ENCODE measurements at places on chromosomes 2 and 18.

- DNase-seq = no peak
Observed at GRCh38 chr2:14358339-14358738, 274.2 kb upstream of the LRATD1 start.

- no peak for DNase-seq
Observed at GRCh38 chr2:170829036-170829435, 12.3 kb downstream of the GAD1 start.

- DNase-seq = no peak
Observed at GRCh38 chr2:11830708-11831301, 84.4 kb downstream of the LPIN1 start.

DNA sequence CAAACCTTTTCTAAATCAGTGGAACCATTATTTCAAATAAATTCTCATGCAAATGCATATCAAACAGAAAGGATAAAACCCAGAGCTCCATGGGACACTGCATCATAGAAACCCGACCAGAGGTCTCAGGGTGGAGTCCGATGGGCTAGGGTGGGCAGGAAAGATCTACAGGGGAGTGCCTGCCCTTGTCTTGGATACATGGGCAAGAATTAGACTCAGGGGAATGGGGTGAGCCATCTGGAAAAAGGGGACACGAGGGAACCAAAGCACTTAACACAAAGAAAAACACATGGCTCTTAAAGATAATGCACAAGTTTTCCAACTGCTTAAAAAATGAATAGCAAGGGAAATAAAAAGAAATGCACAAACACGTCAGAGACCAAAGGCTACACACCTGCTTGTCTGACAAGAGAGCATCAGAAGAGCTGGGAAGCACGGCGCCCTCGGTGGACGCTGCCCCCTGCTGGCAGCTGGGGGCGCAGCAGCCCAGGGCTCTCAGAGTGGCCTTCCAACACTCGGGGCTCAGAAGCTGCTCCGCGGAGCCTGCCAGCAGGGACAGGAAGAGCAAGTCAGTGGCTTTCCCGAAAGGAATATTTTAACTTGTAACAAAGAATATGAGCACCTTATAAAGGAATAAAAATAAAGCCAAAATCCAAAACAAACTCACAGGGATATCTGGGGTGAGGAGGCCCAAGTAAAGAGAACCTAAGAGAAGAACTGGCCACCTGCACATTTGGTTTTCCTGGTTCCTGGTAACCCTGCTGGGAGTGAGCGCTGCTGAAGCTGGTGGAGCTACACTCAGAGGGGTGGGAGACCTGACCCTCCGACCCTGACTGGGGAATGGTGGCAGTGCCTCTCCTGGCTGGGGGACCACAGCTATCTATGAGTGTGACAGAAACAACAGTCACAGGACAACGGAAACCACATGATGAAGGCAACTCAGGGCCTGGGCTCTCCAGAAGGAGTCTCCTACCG is 54.5 kb downstream of the SIGLEC15 start:
- peak; percentile 92 for DNase-seq

GRCh38 chr2:168685600-168686451 is 116.6 kb upstream of the NOSTRIN start:
- DNase-seq = no peak

DNA sequence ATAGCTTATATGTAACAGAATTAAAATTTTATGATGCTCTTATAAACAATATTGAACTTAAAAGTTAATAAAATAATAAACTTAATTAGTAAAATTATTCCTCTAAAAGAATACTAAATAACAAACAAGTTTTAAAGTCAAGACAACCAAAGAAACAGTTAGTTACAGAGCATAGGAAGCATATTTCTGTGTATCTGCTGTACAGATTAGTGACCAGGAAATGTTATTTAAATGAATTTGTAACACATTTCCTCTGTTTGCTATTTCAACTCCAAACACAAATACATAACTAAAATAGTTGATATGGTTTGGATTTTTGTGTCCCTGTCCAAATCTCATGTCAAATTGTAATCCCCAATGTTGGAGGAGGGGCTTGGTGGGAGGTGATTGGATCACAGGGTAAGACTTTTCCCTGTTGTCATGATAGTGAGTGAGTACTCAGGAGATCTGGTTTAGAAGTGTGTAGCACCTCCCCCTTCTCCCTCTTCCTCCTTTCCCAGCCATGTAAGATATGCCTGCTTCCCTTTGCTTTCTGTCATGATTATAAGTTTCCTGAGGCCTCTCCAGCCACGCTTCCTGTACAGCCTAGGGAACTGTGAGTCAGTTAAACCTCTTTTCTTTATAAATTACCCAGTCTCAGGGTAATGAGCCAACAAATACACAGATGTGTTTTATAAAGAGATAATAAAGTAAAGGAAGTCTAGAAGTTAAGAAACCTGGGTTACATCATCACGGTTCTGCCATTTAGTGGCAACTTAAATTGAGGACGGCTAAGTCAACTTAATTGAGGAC is 51.8 kb downstream of the ROCK2 start:
- no peak for DNase-seq

- DNase-seq = no peak
Observed at GRCh38 chr2:119659601-119660342, 19.2 kb upstream of the TMEM177 start.

DNA sequence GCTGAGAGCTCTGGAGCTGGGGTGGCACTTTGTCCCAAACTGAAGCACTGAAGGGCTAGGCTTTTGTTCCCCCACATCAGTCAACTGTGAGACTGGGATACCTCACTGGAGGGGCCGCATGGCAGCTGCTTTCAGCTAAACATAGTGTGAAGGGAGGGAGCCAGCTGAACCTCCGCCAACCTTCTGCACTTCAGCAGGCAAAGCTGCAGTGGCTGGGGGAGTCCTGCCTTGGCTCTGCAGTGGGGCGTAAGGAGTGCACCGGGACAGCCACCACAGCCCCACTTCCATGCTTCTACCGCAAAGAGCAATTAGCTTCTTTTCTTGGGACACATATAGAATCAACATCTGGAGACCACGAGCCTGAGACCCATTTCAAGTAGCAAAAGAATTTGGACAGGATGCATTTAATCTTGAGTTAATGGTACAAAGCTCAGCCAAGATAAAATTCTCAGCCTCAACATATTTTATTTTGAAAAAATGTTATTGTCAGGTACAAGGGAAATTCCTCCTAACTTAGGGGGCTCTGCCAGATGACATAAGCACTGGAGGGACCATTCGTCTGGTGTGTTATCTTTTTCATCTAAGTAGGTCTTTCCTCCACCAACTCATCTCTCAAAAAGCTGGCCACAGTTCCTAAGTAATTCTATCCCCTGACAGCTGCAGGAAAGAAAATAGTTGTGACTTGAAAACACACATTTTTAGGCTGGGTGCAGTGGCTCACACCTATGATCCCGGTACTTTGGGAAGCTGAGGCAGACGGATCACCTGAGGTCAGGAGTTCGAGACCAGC is 25.6 kb upstream of the MYCN start:
- no peak for DNase-seq

- no peak for DNase-seq
Observed at GRCh38 chr2:188399159-188399558, 107.5 kb downstream of the GULP1 start.

DNA sequence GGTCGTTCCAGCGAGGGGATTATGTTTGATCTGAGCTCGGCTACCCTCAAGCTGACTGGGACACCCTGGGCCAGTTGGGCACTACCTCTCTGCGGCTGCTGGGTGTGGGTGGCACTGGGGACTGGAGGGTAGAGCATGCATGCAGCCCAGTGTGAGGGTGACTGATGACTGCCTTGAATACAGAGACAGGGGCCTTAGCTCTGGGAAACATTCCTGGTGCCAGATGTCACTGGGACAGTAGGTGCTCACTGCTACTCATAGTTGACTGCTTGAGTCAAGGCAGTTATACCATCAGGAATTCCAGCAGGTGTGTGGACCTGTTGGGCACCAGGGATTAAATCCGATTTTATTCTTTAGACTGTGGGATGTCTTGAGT is 33.6 kb upstream of the ATP6V1B1 start:
- DNase-seq = peak; percentile 50

DNA sequence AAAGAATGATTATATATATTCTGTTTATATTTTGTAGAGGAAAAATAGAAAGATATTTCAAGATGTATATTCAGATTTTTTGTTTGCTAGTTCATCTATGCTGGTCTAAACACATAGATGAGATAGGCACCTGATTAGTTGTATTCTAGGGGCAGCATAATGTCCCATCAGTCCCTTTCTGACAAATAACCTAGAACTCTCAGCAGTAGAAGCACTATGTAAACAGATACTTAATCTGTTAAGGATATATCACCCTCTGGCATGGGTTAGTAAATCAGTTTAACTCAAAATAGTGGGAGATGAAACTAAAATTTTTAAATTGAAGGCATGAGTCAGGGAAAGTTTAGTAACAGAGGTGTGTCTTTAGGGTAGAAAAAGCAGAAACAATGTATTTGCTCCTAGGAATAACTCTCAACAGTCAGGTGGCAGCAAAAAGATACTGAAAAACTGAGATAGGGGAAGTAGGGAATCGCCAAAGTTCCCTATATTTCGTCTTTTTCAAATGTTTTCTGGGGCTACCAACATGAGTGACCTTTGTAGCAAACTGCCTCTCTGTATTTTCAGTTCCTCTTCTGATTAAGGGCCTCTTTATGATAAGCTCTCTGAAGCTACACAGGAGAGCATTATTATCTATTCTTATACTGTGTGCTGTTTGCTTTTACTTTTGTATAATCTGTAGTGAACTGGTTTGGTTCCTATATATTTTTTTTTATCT is 5.7 kb downstream of the PPP1R1C start:
- DNase-seq = no peak

Measured in activated CD8-positive, alpha-beta memory T cell treated with anti-CD3 and anti-CD28 coated beads, Interleukin-2, amount 50 U/mL, for 48 hours (primary cell).